ENCODE measurements at places on chromosomes 12 and 14.

DNA sequence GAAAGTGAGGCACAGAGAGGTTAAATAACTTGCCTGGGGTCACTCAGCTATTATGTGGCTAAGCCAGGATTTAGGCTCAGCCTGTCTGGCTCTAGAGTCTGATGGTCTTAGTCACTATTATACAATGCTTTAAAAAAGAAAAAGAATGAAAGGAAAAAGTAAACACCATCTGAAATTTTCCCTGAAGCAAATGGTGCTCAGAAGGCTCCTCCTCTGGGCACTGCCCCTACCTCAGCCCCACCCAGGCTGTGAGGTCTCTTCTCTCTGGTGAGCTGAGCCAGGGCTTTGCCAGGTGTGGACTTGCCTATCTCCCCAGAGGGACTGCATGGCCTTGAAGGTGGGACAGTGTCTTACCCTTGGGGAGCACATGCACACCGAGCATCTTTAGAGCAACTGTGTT, 117.5 kb upstream of the DYRK2 start:
- DNase-seq, result no peak

DNA sequence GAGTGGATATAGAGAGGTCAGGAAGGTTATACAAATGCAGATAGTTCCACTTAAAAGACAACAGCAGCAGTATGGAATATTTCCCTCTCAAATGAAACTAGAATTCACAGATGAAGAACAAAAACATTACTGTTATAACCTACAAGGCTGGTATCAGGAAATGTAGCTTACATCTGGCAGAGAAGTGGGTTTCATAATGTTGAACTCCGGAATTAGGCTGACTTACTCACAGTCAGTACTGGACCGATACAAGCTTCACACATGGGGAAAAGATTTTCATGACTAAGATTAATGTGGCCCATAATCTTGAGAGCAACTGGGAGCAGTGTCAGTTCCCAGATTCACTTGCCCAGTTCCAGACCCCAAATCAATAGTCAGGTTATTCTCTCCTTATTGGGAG, 353.9 kb downstream of the DUSP6 start:
- no peak for DNase-seq

GRCh38 chr12:26471560-26471959, 276.2 kb downstream of the SSPN start:
- no peak for DNase-seq

- no peak for DNase-seq
These were observed 58.9 kb downstream of the BCL11B start for GRCh38 chr14:99213101-99213500.

- no peak for DNase-seq
These were observed 21.7 kb upstream of the PPM1A start for GRCh38 chr14:60227291-60227690.

GRCh38 chr12:69981881-69982475, 157.0 kb downstream of the MYRFL start:
- no peak for DNase-seq

- DNase-seq, result no peak
These were observed 250.4 kb upstream of the SEL1L start for GRCh38 chr14:81784084-81784483.

DNA sequence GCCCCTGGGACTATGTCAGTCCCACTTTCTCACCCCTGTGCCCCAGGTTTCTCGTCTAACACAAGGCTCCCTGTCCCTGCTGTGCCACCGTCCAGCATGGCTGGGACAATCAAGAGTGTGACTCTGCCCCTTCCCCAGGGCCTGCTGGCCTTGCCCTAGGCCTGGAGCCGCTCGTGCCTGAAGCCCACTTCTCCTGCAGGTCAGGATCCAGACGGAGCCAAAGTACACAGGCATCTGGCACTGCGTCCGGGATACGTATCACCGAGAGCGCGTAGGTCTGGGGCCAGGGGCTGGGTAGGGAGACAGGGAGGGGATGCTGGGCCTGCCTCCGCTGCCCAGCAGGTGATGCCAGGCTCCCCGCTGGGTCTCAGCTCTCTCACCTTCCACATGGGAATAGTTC, 2.8 kb downstream of the SLC25A47 start:
- DNase-seq, result no peak

DNA sequence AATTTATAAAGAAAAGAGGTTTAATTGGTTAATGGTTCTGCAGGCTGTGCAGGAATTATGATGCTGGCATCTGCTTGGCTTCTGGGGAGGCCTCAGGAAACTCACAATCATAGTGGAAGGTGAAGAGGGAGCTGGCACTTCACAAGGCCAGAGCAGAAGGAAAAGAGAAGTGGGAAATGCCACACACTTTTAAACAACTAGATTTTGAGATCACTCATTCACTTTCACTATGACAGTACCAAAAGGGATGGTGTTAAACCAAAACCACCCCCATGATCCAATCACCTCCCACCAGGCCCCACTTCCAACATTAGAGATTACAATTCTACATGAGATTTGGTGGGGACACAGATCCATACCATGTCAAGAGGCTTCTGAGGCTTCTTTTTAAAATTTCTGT, 62.6 kb downstream of the SLC38A4 start:
- no peak for DNase-seq

DNA sequence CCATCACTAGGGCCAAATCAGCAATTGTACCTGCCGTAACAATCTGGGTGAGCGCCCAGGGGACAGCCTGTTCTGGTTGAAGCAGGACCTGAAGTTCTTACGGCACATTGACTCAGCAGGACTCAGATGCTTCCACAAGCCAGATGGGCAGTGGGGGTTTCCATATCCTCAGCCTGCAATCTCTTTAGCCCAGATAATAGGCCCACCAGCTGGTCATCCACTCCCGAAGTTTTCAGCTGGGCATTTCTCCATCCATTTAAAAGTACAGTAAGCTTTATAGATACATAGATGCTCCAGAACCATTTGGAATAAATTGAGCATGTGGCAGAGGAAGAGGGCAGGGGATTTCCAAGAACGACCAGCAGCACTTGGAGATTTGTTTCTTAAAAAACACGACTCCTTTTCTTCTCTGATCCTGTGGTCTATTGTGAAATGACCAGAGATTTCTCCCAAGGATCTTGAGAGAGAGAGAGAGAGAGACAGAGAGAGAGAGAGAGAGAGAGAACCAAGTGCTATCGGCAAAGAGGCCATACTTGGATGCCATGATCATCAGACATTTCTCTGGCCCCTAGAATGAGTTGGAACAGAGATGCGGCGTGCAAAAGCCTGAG, 74.8 kb upstream of the PLXNC1 start:
- no peak for DNase-seq

DNA sequence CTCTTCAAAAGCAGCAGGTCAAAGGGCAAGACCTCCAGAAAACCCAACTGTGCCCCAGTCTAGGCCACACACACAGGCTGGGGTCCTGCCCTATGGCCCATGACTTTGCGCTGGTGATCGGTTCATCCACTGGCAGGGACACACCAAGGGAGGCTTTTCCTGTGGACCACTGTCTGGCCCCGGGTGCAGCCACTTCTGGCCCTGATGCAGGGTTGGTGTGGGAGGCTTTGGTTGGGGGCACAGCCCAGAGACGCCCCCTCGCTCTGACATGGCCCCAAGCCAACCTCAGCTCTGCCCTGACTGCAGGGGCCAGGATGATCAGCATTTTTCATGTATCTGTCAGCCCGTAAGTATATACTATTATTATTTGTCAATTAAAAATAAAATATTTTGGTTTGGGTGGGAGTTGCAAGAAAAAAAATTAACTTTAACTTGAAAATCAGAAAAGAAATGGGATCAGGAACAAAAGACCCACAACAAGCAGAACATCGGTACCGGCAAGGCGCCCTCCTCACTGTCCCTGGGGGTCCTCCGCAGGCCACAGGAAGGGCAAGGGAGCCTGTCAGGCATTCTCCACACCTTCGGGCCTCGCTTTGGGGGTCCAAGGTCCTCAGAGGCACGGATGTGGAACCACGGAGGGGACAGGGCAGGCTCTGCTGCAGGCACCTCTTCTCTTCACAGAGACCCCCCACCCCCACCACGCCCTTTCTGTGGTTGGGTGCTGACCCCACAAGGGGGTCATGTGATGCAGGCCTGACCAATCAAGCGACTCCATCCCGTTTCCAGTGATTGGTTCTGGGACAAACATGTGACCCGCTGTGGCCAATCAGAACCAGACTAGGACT, 181.5 kb upstream of the SFSWAP start:
- DNase-seq, result no peak

DNA sequence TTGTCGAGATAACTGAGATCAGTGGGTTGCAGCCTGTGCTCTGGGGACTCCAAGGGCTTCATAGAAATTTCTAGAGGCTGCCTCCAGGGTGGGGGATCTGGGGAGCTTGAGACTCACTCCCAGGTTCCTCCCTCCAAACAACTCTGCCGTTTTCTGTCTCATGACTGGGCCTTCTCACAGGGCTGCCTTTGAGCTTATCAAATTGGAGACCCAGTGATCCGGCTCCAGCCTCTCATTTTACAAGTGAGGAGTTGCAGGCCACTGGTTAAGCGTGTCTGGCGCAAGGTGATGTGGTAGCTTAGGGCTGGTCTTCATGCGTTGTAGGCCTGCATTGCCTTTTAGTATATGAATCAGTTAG, 85.8 kb downstream of the SLC25A47 start:
- DNase-seq, result no peak

GRCh38 chr14:85688006-85688405, 158.1 kb downstream of the FLRT2 start:
- no peak for DNase-seq

DNA sequence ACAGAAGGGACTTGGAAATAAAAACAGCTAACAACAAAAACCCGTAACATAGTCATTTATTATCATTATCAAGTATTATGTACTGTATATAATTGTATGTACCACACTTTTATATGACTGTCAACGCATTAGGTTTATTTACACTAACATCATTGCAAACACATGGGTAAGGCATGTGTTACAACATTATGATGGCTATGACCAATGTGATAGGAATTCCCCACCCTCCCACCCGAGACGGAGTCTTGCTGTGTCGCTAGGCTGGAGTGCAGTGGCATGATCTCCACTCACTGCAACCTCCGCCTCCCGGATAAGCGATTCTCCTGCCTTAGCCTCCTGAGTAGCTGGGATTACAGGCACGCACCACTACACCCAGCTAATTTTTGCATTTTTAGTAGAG, 82.6 kb downstream of the ERC1 start:
- DNase-seq, result no peak

GRCh38 chr12:3207858-3208257, 130.7 kb downstream of the TSPAN9 start:
- DNase-seq, result no peak

GRCh38 chr14:76080025-76080424, 71.7 kb upstream of the GPATCH2L start:
- no peak for DNase-seq

- DNase-seq, result no peak
These were observed 14.0 kb upstream of the LYZ start for GRCh38 chr12:69334158-69334557.

- no peak for DNase-seq
These were observed 479.4 kb upstream of the NOVA1 start for GRCh38 chr14:27077214-27077613.

GRCh38 chr14:65131301-65131701, 29.0 kb upstream of the MAX start:
- no peak for DNase-seq

DNA sequence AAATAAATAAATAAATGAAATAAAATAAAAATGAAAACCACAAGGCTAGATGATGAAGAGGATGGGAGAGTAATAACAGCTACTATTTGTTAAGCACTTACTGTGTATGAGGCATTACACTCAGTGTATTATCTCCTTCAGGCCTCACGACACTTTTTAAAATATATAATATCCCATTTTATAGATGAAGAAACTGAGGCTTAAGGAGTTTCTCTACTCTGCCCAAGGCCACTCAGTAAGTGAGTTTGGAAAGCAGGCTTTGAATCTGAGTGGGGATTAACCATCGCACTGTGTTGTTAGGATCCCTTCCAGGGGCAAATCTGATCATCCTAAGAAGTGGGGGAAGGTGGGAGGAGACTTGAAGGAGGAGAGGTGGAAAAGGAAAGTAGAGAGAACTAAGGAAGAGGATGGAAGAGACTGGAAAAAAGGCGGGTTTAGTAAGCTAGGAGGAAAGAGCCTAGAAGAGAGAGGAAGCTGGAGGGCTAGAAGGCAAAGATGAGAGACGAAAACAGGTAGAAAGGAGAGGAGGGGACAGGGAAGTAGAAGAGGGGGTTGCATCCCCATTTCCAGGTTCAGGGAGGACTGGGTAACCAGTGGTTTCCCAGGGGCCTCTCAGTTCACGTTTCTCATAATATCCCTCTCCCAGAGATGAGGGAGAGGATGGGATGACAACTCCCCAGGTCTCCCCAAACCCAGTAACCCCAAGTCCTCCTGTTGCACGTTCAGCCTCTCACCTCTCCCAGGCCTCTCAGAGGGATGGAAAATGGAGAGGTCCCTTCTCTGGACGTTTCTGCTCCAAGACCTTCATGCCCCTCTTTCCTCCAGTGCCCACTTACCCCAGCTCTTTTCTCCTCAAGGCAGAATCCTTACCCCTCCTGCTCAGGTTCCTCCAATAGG, 1.7 kb downstream of the STAT6 start:
- DNase-seq, result no peak

DNA sequence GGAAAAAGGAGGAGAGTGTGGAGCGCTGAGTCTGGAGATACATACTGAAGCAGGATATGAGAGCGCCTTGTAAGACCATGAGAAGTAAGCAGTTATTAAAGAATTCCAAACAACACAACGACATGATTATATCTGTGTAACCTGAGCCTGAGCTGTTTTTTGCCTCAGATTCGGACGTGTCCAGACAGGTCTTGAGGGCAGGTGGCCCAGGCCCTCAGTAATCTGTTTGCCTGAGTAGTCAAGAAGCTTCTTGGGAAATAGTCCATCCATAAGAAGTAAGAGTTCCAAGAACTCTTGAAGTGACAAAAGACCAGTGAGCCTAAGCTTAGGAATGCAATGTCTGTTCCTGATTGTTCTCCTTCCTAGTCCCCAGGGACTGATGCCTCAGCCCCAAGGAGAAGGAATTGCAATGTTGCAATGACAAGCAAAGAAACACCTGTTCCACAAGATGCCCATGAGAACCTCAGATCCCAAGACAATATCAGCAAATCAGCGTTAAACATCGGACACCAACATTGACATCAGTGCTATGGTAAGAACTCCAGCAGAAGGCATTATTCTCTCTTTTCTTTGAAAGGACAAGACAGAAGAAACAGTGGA, 34.7 kb upstream of the ADAMTS20 start:
- no peak for DNase-seq

DNA sequence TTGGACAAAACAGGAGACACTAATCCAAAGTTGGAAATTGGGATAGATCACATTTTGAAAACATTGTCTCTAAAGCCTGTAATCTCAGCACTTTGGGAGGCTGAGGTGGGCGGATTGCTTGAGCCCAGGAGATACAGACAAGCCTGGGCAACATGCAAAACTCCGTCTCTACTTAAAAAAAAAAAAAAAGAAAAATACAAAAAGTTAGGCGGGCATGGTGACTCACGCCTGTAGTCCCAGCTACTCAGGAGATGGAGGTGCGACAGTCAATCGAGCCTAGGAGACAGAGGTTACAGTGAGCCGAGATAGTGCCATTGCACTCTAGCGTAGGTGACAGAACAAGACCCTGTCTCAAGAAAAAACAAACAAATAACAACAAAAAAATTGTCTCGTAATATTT, 152.1 kb downstream of the MGAT4C start:
- DNase-seq, result no peak

Data from activated gamma-delta T cell treated with anti-CD3 and anti-CD28 coated beads, Interleukin-2, amount 50 U/mL, for 16 hours (primary cell).